Jurkat, Clone E6-1 (cell line): ENCODE measurements at places on chromosomes 2 and 18.

DNA sequence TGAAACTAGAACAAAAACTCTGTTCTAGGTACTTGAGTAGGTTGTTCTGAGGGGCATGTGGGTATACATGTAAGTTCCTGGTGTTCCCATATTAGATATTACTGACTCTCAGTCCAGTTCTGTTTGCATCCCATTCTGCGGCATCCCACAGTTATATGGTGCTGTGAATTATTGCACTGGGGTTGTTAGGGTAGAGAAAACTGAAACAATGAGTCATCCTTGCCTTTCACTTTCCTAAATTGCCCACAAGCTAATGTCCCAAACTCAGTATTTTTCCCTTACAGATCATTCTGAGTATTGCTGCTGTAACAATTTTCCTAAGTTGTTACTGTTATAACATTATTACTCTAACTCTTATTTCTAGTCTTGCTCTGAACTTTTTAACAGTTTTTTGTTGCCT is 3.0 kb downstream of the WDR75 start:
- DNase-seq, result no peak

GRCh38 chr2:230043025-230043424 is 25.7 kb downstream of the SLC16A14 start:
- no peak for DNase-seq

DNA sequence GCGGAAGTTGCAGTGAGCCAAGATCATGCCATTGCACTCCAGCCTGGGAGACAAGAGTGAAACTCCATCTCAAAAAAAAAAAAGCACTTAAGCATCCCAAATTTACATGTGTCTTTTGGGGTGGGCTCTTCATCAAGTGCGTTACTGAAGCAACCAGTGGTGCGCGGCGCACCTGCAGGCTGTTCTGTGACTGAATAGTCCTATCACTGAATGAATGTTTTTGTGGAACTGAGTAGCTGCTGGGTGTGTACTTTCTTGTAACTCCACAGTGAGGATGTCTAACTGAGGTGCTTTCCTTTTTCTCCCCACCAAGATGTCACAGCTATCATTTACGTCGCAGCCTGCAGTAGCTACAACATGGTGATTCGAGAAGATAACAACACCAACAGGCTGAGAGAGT is 17.0 kb downstream of the CHMP1B start:
- no peak for DNase-seq

GRCh38 chr2:12107939-12108338 is 361.5 kb downstream of the LPIN1 start:
- no peak for DNase-seq
